ENCODE measurements at places on chromosomes 7 and 10. TPM values are rescaled to one million over a fixed set of nuclear protein-coding genes. Genes with fewer than 3 reads are reported as not detected.

The VGF gene
- total RNA-seq: 20.9 TPM

The IKZF1 gene
- total RNA-seq: not detected

The DPP6 gene
- not detected for total RNA-seq

The GOT1 gene
- total RNA-seq: 51.0 TPM

The PPP1R9A gene
- 11.7 TPM for total RNA-seq

The CCDC3 gene
- 0.14 TPM for total RNA-seq

The MYH16 gene
- 1.4 TPM for total RNA-seq

The STAG3 gene
- 0.69 TPM for total RNA-seq

The SLF2 gene
- 22.0 TPM for total RNA-seq

The HGF gene
- total RNA-seq: not detected

The SLC18A3 gene
- not detected for total RNA-seq

The TMEM273 gene
- not detected for total RNA-seq

The STEAP4 gene
- total RNA-seq: 0.80 TPM

The OR6V1 gene
- total RNA-seq: not detected

The C10orf105 gene
- not detected for total RNA-seq

The FANK1 gene
- 2.8 TPM for total RNA-seq

The EMX2 gene
- total RNA-seq: 5.7 TPM

The ACTR1A gene
- total RNA-seq: 129 TPM

The CFAP69 gene
- 0.51 TPM for total RNA-seq

The VSTM2A gene
- total RNA-seq: not detected

The EGFR gene
- total RNA-seq: 48.1 TPM

The PAX4 gene
- not detected for total RNA-seq

The ALDH18A1 gene
- total RNA-seq: 91.8 TPM

The TMEM236 gene
- total RNA-seq: 0.07 TPM

The HDAC9 gene
- total RNA-seq: 25.7 TPM

The TCERG1L gene
- total RNA-seq: not detected

The GIMAP5 gene
- not detected for total RNA-seq

The LFNG gene
- 37.0 TPM for total RNA-seq

The LRMDA gene
- total RNA-seq: 0.75 TPM

The TAS2R4 gene
- 0.14 TPM for total RNA-seq

The RBP4 gene
- 2.7 TPM for total RNA-seq

The ZNF655 gene
- total RNA-seq: 31.5 TPM

The SFXN2 gene
- 18.9 TPM for total RNA-seq

The CYP2C9 gene
- total RNA-seq: 1.0 TPM

The IDI1 gene
- total RNA-seq: 118 TPM

The TEX36 gene
- total RNA-seq: not detected

The BTBD16 gene
- total RNA-seq: 0.51 TPM

The METTL27 gene
- 8.4 TPM for total RNA-seq

All from epithelial cell of proximal tubule (primary cell).